ENCODE measurements at places on chromosomes 3 and 15.

DNA sequence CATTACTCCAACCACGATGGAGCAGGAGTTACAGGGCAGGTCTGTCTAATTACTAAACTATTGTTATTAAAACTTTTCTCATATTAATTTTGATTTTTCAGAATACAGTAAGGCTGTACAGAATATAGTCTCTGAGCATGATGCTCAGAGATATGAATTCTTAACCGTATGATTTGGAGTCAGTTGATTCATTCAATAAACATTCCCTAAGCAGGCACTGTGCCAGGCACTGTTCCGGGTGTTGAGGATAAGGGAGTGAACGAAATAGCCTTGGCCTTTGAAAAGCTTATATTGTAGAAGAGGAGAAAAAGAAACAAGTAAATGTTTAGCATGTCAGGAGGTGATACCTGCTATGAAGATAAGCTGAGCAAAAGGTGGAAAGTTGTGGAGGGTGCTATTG lies 187.3 kb downstream of the KCNAB1 start:
- DNase-seq, result no peak

- DNase-seq, result no peak
These were observed 49.2 kb downstream of the MGLL start for GRCh38 chr3:127772827-127773751.

GRCh38 chr3:191342411-191342810 lies 12.1 kb upstream of the UTS2B start:
- no peak for DNase-seq

GRCh38 chr3:170531054-170531453 lies 54.8 kb downstream of the SLC7A14 start:
- no peak for DNase-seq

GRCh38 chr15:63060699-63061098 lies 18.2 kb downstream of the TPM1 start:
- no peak for DNase-seq

DNA sequence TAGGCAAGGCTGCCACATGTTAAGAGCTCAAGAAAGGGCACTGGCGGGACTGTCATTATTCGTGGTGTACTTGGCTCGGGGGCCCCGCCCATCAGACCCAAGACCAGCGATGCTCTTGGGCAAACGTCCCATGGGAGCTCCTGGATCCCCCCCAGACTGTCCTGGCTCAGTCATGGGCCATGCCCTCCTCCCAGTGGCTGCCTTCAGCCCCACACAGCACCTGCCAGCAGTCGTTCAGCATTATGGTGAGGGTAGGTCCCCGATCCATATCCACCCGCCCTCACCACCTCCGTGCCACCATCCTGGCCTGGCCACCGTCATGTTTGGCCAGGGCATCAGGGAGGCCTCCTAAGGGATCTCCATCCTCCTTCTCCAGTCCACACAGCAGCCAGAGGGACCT lies 51.4 kb upstream of the IQSEC1 start:
- no peak for DNase-seq

- no peak for DNase-seq
These were observed 6.5 kb downstream of the PSMD2 start for GRCh38 chr3:184305577-184305976.

DNA sequence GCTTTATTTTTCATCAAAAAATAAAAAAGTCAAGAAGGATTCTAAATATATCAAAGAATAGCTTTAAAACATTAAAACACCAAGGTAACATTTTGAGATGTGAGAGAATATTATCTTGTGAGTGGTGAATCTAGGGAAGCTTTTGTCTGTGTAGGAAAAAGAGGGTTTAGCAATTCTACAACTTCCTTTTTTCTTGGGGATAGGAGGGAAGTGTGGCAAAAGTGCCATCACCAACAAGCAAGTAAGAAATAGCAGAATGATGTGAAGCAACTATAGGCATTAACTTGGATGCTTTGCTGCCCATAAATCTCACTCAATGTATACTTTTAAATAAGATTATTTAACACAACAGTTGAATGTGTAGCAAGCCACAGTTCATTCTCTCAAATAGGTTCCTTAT lies 57.8 kb upstream of the SUCLG2 start:
- DNase-seq, result no peak

GRCh38 chr15:89514596-89515406 lies 18.4 kb upstream of the RHCG start:
- DNase-seq, result no peak

GRCh38 chr3:97384583-97384982 lies 380.0 kb upstream of the ARL6 start:
- DNase-seq, result no peak

- no peak for DNase-seq
These were observed 175.5 kb downstream of the CFAP20DC start for GRCh38 chr3:58874248-58874741.

- DNase-seq, result no peak
These were observed 1.2 kb upstream of the EIF3J start for GRCh38 chr15:44535523-44536301.

DNA sequence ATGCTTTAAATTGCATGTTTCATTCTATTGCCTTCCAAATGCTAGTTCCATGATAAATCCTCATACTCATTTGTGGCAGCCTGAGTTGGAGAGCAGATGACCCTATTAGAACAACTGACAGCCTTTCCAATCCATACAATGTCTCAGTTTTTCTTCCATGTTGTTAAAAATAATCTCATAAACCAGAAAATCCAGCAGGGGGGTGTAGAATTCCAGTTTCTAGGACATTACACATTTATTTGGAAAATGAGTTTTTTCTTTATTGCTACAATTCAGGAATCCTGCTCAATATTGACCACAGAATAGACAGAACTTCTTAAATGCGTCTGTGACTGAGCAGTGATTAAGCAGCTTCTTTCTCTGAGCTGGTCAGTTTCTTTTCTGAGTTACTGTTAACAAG lies 174.2 kb upstream of the ATP10A start:
- DNase-seq, result no peak

DNA sequence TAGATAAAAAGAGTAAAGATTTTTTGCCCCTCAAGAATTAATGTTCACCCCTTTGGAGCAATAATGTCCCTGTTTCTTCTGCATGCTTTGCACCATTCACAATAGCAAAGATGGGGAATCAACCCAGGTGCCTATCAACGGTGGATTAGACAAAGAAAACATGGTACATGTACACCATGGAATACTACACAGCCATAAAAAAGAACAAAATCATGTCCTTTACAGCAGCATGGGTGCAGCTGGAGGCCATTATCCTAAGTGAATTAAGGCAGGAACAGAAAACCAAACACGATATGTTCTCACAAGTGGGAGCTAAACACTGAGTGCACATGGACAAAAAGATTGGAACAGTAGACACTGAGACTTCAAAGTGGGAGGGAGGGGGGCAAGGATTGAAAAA lies 35.2 kb downstream of the AAGAB start:
- no peak for DNase-seq

DNA sequence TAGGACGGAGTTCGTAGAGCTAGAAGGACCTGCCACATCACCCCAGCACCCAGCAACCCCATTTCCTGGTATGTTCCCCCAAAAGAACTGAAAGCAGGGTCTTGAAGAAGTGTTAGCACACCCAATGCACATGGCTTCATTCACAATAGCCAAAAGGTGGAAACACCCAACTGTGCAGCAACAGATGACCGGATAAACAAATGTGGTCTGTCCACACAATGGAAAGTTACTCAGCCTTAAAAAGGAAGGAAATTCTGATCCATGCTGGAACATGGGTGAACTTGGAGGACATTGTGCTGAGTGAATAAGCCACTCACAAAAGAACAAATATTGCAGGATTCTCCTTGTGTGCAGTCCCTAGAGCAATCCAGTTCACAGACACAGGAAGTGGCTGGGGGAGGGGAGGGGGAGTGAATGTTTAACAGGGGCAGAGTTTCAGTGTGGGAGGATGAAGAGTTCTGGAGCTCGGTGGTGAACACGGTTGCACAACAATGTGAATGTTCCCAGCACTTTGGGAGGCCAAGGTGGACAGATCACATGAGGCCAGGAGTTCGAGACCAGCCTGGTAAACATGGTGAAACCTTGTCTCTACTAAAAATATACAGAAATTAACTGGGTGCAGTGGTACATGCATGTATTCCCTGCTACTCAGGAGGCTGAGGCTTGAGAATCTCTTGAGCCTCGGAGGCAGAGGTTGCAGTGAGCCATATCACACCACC lies 157.5 kb downstream of the NUP210 start:
- no peak for DNase-seq

DNA sequence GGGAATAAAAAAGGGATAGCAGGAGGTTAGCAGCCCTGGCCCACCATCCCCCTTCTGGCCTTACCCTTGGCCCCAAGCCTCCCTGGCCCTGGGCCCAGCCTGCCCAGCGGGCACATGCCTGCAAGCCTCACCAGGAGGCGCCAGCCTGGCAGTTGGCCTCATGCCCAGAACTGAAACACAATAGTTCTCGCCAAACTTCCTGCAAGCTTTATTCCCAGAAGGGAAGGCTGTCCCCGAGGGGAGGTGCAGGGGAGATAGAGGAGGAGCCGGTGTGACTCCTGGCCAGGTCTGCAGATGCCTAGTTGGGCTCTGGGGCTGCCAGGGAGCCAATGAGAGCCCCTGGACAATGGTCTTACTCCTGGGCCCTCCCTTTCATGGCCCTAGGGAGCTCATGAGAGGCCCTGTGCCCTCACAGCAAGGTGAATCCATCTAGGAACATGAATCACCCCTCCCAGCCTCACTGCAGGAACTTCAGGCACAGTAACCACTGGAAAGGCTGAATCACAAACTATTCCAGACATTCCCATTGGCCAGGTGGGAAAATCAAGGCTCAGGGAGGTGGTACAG lies 4.0 kb downstream of the CCDC33 start:
- DNase-seq, result no peak

DNA sequence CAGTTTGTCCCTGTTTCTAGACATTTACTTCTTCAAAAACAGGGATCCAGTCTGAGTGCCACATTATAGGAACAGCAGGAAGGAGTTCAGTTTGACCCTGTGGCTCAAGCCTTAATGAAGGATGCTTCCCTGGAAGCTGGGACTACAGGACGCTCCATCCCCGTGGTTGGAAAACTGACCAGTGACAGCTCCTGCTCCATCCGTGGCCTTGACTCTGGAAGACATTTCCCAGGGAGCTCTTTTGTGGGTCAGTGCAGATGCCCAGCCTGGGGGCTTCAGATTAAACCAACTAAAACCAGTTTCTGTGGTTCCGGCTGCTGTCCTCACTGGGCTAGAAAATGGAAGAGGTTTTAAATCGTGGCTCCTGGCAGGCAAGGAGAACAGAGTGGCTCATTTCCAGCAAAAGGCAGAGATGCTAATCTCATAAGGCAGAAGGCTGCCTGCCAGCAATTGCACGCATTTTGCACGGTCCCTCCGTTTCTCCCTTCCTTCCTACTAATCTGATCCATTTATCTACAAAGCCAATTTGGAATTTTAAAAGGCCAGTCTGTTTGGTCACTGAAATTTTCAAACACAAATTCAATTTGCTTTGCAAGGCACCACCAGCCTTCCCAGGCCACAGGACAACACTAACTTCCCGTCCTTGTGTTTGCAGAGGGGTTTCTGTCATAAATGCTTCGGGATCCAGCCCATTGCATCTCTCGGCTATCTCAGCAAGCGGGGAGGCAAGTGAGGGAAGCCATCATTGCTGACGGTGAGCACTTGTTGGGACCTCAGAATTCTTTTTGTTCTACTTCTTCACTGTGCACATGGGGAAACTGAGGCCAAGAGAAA lies 6.2 kb upstream of the SSUH2 start:
- no peak for DNase-seq

GRCh38 chr3:187750513-187751123 lies 5.3 kb upstream of the BCL6 start:
- DNase-seq, result no peak

DNA sequence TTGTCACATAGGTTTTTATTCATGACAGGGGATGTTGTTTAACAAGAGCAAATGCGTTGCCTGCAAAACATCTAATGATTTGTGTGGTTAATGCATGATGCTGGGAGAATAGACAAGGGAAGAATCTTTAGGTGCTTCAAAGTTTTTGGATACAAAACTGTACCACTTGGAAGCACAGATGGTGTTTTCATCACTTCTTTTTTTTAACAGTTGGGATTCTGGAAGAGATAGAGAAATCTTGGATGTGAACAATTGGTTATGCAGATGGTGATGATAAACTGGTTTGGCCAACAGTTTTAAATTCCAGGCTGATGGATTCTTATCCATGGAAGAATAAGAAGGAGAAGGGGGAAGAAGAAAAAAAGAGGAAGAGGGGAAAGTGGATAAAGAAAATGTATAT lies 379.4 kb downstream of the KCNH8 start:
- DNase-seq, result no peak

- no peak for DNase-seq
These were observed 72.5 kb upstream of the P3H2 start for GRCh38 chr3:190193210-190193609.

- DNase-seq, result no peak
These were observed 138.5 kb downstream of the CLSTN2 start for GRCh38 chr3:140073278-140074045.

DNA sequence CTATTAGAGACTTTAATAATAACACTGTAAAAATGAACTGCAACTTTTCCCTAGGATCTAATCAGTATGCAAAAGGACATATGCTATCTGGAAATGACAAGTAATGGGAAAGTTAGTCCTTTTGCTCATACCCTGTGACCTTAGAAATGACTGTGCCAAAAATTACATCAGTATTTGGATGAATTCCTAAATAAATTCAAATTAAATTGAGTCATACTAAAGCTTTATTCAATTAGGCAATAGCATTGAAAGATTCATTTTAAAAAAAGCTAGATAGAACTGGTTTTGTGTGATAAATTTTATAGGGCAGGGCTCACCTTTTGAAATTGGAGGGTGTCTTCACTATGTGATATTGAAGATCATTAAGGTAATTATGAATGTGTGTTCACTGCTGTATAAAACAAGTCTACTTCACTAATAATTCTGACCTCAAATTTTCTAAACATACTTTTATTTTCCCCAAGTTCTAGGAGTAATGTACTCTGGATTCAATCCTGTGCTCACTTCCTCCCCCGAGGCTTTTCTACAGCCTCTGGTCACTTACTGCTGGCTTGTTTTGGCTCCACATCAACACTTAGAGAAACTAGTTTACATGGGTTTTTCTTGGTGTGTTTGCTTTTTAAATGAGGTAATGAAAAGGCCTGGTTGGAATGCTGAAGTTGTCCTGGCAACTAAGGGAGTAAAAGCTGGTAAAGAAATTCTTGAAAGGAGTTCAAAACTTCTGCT lies 44.4 kb upstream of the SPTSSB start:
- no peak for DNase-seq

GRCh38 chr3:30962084-30962483 lies 67.6 kb upstream of the GADL1 start:
- DNase-seq, result no peak

- DNase-seq, result no peak
These were observed 40.3 kb downstream of the CCR4 start for GRCh38 chr3:32991781-32992180.

GRCh38 chr3:66394753-66395249 lies 106.0 kb downstream of the LRIG1 start:
- DNase-seq, result no peak

- DNase-seq, result no peak
These were observed 144.1 kb downstream of the VPS13C start for GRCh38 chr15:61916104-61916503.

GRCh38 chr15:31457631-31458526 lies 131.2 kb downstream of the KLF13 start:
- no peak for DNase-seq

- DNase-seq, result no peak
These were observed 9.0 kb downstream of the KY start for GRCh38 chr3:134641671-134642300.

All from stimulated activated CD8-positive, alpha-beta memory T cell treated with anti-CD3 and anti-CD28 coated beads, Interleukin-12 subunit alpha, Interleukin-12 subunit beta, amount 100 ng/mL, for 4 hours (primary cell).